Stimulated activated CD8-positive, alpha-beta memory T cell treated with anti-CD3 and anti-CD28 coated beads, Interleukin-15, amount 100 ng/mL, for 1 hour (primary cell): ENCODE measurements at places on chromosomes 2 and 18.
A peak's percentile ranks its signal among the peaks of the same experiment; 100 is the strongest.

DNA sequence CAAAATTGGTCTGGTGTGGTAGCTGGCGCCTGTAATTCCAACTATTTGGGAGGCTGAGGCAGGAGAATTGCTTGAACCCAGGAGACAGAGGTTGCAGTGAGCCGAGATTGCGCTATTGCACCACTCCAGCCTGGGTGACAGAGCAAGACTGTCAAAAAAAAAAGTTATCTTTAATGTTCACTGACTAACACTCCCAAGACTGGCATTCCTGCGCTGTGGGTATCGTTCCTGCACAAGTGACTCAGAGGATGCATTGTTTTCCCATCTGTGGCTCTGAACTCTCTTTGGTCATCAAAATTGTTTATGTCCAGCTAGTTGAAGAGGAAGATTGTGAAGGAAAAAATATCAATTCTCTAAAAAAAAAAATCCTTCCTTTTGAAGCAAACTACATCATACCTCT is 539.0 kb downstream of the SOX11 start:
- no peak for DNase-seq

GRCh38 chr18:38025433-38026038 is 459.9 kb upstream of the CELF4 start:
- DNase-seq = no peak

- no peak for DNase-seq
Measured at GRCh38 chr2:147293991-147294824, 550.6 kb upstream of the ACVR2A start.

- no peak for DNase-seq
Measured at GRCh38 chr2:43368483-43369385, 142.3 kb upstream of the ZFP36L2 start.

GRCh38 chr2:231152800-231153557 is 28.1 kb upstream of the HTR2B start:
- no peak for DNase-seq

DNA sequence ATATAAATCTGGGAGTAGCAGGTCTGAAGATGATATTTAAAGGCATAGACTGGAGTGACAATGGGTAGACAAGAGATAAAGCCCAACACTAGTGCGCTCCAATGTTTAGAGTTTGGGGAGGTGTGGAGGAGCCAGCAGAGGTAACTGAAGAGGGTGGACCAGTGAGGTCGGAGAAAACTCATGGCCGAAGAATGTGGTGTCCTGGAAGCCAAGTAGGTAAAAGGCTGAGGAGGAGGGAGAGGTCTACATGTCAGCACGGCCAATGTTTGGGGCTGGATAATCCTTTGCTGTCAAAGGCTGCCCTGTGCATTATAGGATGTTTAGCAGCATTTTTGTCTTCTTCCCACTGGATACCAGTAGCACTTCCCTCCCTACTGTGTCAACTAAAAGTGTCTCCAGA is 78.8 kb upstream of the KCNE4 start:
- DNase-seq = no peak

DNA sequence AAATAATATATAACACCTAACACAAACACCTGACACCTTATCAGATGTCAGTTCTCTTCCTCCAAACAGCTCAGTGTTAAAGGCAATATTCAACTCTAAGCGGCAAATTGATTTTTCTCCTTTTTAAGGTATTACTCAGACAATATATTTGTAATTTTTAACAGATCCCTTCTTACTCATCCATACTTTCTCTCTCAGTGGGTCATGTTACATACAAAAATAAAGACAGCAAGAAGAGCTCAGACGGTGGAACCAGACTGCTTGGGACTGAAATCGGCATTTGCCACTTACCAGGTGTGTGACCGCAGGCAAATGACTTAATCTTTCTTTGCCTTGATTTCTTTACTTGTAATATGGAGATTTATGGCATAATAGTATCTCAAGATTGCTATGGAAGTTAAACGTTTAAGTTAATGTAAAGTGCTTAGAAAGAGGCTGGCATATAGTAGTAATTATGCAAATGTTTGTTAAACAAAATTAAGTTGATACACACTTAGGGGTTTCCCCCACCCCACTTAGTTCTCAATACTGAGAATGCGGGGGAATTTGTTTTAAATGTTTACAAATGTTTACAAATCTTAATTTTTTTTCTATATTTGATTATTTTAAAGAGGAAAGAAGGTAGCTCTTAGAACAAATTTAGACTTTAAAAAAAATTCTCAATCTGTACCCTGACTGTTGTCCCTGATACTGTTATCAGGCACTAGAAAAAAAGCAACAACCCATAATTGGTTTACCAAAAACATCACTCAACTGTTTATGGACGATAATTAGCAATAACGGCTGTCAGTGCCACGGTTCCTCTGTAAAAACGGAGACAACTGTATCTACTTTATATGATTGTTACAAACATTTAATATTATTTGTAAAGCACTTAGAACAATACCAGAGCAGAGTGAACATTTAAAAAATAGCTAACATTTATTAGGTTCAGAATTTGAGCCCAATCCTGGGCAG is 25.6 kb downstream of the MAP3K2 start:
- DNase-seq = no peak

DNA sequence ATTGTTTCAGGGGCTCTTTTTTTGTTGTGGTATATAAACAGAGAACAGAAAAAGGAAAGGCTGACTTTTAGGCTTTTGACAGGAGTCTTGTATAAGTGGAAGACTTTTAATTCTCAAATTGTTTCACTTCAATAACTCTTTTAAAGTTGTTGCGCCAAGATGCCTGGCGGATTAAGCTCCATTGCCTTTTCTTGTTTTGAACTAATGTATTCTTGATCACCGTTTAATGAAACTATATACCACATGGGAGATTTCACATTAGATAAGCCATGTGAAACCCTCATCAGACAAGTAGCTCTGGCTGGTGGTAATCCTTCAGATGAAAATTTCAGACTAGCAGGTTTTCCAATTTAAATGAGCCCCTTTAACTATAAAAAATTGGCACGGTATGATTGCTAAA is 257.4 kb downstream of the CCDC178 start:
- no peak for DNase-seq

DNA sequence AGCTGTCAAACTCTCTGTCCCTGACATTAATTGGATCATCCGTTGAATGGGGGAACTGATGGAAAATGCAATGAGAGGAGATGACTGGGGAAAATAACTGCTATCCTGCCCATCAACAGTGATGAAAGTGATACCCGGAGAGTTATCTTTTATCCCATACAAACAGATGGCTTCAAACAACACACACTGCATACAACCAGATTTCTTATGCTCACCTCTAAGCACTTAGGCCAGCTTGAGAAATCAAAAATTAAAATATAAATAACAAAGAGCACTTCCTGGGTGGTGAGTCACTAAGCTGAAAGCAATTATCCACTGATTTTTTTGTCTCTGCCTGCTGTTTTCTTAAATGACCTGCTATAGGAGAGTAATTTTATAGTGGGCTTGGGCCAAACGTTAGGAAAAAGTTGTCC is 237.6 kb upstream of the RGPD4 start:
- DNase-seq = no peak

DNA sequence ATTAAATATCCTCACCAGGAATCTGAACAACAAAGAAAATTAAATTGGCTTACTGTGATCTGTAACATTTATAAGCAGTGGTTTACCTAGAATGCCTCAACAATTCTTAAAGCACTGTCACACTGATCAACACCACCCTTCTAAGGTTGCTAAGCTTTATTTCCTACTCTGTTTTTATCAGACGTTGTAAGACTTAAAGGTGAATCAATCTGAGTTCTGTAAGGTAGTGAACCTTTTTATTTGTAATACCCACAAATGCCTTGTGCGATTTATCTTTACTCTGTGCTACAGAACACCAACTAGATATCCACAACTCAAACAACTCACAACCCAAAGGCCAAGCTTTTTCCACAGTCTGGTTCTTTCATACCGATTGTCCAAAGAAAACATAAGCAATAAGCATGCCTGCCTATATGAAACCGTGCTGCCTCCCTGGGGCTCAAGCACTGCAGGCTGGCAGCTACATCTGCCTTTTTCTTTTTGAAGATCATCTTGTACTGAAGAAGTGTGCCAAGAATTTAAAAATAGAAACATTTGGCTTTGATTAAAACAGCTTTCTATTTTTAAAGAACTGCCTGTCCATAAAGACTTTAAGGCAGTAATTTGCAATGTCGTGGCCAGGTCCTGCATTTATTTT is 490.7 kb downstream of the NUP35 start:
- DNase-seq = no peak

DNA sequence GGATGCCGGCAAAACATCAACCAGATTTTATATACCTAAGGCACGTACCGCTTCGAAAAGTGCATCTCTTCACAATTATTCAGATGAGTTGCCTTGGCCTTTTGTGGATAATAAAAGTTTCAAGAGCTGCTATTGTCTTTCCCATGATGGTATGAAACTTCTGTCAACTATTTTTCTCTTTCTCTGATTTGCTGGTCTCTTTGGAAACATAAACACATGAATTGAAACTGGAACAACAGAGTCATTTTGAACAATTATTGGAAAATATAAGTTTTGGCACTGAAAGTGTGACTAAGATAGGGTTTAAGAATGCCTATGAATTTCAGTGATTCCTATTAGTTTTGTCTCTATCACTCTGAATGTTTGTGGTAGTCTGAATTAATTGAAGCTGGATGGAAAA is 109.9 kb downstream of the DPP4 start:
- no peak for DNase-seq

GRCh38 chr2:189873696-189874095 is 89.4 kb downstream of the PMS1 start:
- DNase-seq = no peak

DNA sequence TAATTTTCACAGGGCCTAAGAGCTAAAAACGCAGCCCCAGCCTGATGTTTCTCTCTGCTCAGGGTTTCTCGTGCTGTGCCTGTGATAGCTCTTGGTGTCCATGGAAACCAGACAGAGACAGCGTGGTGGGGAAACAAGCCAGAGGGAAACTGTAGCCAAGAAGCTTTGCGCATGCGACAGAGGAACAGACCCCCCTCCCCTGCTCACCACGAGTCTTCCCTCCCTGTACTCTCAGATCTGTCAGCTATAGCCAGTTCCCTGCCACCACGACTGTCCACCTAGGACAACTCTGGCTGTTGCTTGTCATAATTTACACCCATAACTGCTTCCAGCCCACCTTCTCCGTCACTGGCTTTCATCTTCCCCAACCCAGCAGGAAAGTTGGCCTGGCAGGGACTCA is 13.2 kb upstream of the DNAJC27 start:
- no peak for DNase-seq

GRCh38 chr2:17600556-17601204 is 60.2 kb downstream of the VSNL1 start:
- no peak for DNase-seq

DNA sequence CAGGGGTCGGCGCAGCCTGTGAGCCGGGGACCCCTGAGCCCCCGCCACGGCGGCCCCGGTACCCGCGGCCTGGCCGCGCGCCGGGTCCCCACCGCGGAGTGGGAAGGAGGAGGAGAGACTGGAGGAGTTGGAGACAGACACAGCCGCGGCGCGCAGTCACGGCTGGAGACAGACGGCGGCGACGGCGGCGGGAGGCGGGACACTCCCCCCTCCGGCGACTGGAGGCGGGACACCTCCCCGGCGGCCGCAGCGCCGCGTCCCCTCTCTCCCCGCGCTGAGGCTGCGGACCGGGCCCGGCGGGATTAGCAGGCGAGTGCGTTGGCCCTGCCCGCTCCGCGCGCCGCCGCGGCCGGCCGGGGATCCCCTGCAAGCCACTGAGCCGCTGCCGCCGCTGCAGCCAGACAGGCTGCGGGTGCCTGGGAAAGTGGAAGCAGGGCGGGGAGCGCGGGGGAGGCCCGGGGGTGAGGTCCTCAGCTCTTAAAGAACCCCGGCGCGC is 1.0 kb upstream of the LDLRAD4 start:
- peak; percentile 4 for DNase-seq

DNA sequence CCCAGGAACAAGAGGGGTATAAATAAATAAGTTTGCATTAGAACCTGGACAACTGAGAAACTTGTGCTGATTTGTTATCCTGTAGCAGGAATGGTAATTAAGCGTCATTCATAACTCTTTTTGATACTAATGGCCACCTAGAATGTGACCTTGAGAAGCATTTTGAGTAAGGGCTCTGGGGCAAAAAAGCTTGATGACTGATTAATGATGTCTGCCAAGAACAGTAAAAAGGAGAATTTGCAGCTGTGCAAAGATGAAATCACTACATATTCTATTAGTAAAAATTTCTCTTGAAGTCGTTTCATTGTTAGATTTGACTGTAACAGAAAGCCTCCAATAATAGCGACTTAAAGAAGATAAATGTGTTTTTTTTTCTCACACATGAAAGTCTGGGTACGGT is 157.7 kb downstream of the PRKCE start:
- no peak for DNase-seq

DNA sequence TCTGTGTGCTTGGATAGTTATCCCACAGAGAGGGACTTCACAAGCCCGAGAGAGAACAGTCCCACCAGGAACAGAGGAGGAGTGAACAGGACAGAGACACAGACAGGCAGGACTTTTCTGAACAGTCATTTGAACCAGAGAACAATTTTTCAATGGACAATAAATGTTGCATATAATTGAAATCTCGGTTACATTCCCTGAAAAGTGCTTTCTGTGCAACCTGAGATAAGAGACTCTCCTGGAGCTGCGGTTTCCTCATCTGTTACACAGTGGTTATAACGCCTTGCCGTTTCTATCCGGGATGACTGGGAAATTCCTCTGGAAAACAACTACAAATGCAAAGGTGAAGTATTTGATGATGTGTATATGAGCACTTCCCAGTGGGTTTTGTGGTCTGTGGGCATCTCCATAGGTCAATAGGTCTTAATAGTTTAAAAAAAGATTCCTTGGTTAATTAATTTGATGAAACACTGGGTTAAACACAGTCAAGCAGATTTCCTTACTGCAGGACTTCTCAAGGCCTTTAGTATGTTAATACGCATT is 87.2 kb upstream of the HPCAL1 start:
- no peak for DNase-seq

DNA sequence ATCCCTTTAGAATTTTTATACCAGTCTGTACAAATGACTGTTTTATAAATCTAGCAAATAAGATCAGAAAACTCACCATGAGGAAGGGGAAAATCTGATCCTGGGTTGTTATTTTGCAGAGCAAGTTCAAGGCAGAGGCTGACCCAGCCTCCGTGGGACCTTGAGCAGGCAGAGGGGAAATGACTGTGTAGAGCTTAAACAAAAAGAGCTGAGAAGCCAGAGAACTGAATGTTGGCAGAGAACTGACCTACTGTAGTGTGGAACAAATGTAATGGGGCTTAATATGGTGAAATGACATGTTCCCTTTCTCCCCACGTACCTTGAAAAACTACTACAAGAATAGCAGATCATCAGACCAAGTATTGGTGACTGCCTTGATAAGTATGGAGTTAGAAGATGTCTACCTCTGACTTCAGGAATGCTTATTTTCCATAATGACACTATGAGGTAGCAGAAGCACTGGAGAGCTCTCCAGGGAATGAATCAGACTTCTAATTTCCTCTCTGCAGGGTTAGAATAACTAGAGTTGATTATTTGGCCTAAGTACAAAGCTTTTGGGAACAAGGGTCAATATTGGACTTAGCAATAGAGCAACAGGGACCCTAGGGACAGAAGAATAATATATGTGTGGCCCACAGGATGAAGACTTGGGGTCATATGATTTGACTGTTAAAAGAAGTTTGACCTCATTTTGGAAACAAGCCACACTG is 304.4 kb downstream of the CCDC178 start:
- no peak for DNase-seq
